ENCODE measurements at places on chromosomes 7 and 10. TPM values are rescaled to one million over a fixed set of nuclear protein-coding genes. Genes with fewer than 3 reads are reported as not detected.

DNA sequence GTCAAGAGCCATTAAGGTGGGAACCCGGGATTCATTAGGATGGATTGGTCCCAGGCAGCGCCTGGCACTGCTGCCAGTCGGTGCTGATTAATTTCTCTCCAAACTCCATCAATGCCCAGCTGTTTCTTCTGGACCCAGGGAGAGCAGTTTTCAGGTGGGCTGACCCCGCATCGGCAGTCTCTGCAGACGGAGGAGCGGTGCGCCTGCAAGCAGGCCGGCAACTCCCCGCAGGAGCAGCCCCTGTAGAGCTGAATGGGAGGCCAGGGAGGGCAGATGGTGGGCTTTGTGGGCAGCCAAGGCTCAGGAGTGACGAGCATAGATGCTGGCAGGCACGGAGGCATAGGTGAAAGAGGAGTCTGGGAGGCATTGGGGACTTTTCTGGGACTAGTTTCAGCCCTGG is 56.5 kb downstream of the CDH23 start:
- DNase-seq = no peak
- H3K4me1 ChIP-seq = no peaks in the 10 kb centered on the region
- peaks cover 77% of the 10 kb centered on the region for H3K27me3 ChIP-seq
- H3K4me3 ChIP-seq = no peak overlapping the region

GRCh38 chr10:13872411-13872810 is 285.6 kb downstream of the PRPF18 start:
- no peak for DNase-seq
- no peak overlapping the region for H3K27ac ChIP-seq
- no peaks in the 10 kb centered on the region for H3K27me3 ChIP-seq
- peaks cover 5% of the 10 kb centered on the region for H3K4me1 ChIP-seq
- no peak overlapping the region for H3K4me3 ChIP-seq

- H3K4me3 ChIP-seq = no peak overlapping the region
- no peak overlapping the region for H3K27ac ChIP-seq
- H3K36me3 ChIP-seq = no peaks in the 10 kb centered on the region
- no peaks in the 10 kb centered on the region for H3K4me1 ChIP-seq
- no peak for DNase-seq
Observed at GRCh38 chr10:274866-275265, 139.6 kb downstream of the ZMYND11 start.

DNA sequence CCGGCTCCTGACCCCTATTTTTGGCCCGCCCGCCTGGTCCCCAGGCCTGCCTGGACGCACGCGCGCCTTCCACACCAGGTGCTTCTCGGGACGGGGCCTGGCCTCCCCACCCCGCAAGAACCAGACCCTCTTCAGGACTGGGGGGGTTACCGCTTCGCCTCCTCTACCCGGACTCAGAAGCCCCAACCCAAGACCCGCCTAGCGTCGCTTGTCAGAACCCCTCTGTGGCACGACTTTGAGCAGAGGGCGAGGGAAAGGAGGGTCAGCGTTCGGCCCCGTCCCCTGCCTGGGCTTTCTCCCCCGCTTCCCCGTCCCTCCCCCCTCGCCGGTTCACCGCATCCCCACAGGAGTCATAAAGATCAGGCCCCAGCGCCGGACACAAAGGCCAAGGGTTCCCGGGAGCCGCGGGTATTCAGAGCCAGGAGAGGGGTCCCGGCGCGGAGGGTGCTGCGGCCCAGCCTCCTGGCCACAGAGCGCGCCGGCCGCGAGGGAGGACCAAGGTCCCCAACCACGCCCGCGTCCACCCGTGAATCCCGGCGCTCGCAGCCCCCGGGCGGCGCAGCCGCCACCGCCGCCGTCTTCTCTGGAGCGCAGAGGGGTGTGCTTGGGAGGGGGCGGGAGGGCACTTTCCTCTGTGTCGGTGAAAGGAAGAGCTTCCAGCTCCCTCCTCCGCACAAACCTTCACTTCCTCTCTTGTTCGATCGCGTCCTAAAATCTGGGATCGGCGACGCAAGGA is 351.9 kb downstream of the DNAJB6 start:
- peaks cover 10% of the 10 kb centered on the region for H3K27me3 ChIP-seq
- no peak for DNase-seq
- no peak overlapping the region for H3K27ac ChIP-seq
- H3K4me1 ChIP-seq = no peaks in the 10 kb centered on the region
- no peaks in the 10 kb centered on the region for H3K36me3 ChIP-seq

CRTAC1 gene
- total RNA-seq = not detected

FAM180A gene
- not detected for total RNA-seq

H2BK1 gene
- not detected for total RNA-seq

AHCYL2 gene
- total RNA-seq = 16.4 TPM

CNPY1 gene
- total RNA-seq = not detected

LRRC4 gene
- not detected for total RNA-seq

Measured in MCF 10A (cell line).